Naive thymus-derived CD4-positive, alpha-beta T cell (primary cell): ENCODE measurements at places on chromosomes 4 and X.

DNA sequence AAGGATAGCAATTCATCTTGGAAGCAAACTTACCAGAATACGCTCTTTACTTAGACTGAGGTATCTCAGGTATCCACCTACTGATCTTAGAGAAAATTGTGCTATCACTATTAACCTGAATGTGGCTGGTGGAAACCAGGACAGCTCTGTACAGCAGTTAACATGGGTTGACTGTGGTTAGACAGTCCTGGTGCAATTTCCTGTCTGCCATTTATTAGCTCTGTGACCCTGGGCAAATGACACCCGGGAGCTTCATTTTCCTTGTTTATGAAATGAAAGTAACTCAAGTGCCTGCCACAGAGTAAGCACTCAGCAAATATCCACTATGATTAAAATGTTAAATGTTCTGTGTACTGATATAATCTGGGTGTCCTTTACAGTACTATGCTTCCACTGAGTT, 60.0 kb downstream of the SMC1A start:
- no peak overlapping the region for H3K4me3 ChIP-seq
- H3K36me3 ChIP-seq = no peaks in the 10 kb centered on the region
- no peak overlapping the region for H3K27ac ChIP-seq
- no peak for DNase-seq
- no peaks in the 10 kb centered on the region for H3K4me1 ChIP-seq
- H3K27me3 ChIP-seq = no peaks in the 10 kb centered on the region

GRCh38 chr4:109801895-109802319, at the start of gene CFI:
TSS of gene CFI (minus strand) at chr4:109801999. CDS start at chr4:109801971, 28 bp downstream.
- H3K27ac ChIP-seq = no peak within 1 kb of the TSS
- H3K36me3 ChIP-seq = no peaks in the 10 kb centered on the region
- DNase-seq = no peak
- H3K4me3 ChIP-seq = no peak within 1 kb of the TSS
- no peaks in the 10 kb centered on the region for H3K27me3 ChIP-seq

DNA sequence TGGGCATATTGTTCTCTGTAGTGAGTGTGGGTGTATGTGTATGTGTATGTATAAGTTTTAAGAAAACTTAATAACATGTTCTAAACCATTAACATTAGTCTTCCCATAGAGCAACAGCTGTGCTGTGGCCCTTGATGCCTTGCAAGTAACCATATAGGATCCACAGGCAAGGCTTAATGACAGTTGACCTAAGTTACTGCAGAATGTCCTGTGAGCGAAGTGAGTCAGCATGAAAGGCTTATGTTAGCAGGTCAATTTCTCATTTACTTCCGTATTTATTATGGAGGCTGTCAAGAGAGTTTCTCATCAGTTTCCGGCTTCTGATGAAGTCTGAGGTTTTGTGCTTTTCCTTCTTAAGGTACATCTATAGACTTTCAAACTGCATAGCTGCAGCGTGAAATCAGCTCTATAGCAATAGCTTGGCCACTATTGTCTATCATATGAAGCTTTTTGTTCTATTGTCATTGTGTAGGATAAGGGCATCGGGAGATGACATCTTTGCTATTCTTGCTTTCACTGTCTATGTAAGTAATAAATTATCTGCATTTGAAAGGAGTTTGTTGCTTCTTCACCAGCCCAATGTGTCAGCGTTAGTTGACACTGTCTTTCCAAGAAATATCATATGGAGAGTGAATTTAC, 1153.4 kb upstream of the AGA start:
- H3K4me1 ChIP-seq = no peaks in the 10 kb centered on the region
- no peak for DNase-seq
- H3K27ac ChIP-seq = no peak overlapping the region

GRCh38 chr4:108081256-108081655, 87.5 kb downstream of the LEF1 start:
- peak overlapping the region; percentile 71 for H3K27ac ChIP-seq
- peaks cover 53% of the 10 kb centered on the region for H3K4me1 ChIP-seq
- no peaks in the 10 kb centered on the region for H3K27me3 ChIP-seq
- DNase-seq = no peak
- H3K4me3 ChIP-seq = peak overlapping the region; percentile 3

DNA sequence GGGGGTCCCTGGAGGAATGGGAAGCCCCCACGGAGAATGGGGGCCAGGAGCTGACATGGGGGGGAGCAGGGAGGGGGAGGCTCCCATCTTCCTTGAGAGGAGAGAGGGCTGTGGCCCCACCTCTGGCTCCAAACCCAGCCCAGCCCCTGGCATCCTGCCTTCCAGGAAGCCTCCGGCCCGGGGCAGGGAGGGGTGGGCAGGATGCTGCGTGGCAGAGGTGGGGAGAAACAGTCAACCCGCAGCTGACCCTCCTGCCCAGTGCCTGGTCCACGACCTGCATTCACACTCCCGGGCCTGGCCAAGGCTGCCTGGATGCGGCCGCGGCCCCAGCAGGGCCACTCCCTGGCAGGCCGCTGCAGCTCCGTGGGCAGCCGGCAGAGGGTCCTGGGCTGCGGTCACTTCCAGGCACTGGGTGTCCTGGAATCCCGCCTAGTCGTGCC, 39.0 kb downstream of the CPLX1 start:
- peaks cover 6% of the 10 kb centered on the region for H3K27me3 ChIP-seq
- no peak overlapping the region for H3K27ac ChIP-seq
- no peak for DNase-seq
- peaks cover 6% of the 10 kb centered on the region for H3K4me1 ChIP-seq
- H3K36me3 ChIP-seq = no peaks in the 10 kb centered on the region

GRCh38 chrX:31006027-31006426, 65.8 kb downstream of the FTHL17 start:
- H3K27ac ChIP-seq = no peak overlapping the region
- no peaks in the 10 kb centered on the region for H3K4me1 ChIP-seq
- no peaks in the 10 kb centered on the region for H3K27me3 ChIP-seq
- no peak for DNase-seq

- H3K27me3 ChIP-seq = no peaks in the 10 kb centered on the region
- H3K36me3 ChIP-seq = no peaks in the 10 kb centered on the region
- H3K4me3 ChIP-seq = no peak overlapping the region
- no peak overlapping the region for H3K27ac ChIP-seq
Observed at GRCh38 chr4:101081166-101081565, 266.2 kb downstream of the PPP3CA start.

DNA sequence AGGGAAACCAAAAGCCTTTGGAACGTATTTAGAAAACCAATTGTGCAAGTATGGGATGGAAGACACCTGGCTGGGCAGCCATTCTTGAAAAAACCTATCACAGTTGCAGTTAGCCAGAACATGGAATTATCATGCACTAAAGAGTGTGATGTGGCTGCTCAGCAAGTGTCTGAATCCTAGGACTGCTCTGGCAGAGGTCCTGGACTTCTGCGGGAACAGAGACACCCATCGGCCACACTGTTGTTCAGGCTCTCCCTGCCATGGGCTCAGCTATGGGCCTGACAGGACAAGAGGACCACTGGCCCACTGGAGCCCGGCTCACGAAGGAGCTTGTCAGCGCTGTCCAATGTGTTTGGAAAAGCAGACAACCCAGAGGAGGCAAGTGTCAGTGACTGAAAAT, 115.7 kb upstream of the GPC4 start:
- no peak overlapping the region for H3K27ac ChIP-seq
- H3K27me3 ChIP-seq = no peaks in the 10 kb centered on the region
- H3K4me1 ChIP-seq = no peaks in the 10 kb centered on the region
- no peaks in the 10 kb centered on the region for H3K36me3 ChIP-seq
